Stimulated activated CD4-positive, alpha-beta T cell treated with anti-CD3 and anti-CD28 coated beads, TNF-alpha, amount 100 ng/mL, for 1 hour (primary cell): ENCODE measurements at places on chromosomes 4 and X.

DNA sequence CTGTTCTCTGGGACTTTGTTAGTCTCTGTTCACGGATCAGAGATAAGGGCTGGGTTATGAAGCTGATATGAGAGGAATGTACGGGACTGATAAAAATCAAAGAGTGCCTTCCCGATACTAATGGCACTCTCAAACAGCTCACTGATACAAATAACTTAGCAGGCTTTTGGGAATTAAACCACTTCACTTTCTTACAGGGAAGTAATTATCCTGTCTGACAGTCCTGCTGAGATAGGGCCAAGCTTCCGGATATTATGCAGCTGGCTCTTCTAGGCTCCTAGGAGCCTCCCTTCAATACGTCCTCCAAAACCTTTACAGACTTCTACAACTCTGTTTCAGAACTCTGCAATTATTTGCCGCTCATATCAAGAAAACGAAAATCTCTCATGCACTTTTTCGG, 418.0 kb downstream of the NLGN4X start:
- no peak for DNase-seq

DNA sequence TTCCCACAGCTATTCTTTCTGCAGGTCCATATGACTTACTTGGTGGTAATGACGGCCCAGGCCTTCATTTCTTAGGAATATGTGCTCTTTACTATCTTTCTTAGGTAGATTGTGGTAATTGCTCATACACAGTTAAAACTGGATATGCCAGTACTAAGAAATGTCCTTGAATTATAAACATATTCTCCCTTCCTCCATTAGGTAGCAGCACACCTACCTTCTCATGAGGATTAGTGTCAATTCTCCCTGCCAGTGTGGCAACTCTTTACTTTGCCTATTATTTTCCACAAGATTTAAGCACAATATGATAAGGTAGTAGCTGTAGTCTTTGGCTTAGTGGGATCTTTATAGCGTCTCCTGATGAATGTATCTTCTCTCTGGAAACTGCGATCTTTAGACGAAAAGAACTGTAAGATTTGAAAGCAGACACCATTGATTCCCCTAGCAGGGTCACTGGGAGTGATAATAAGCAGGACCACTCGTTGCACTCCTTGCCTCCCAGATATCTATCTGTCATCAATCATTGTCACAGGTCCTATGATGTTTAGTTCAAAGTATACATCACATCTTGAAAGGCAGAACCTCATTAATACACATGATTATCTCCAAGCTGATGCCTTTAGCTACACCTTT, 1240.7 kb downstream of the C4orf33 start:
- DNase-seq = no peak

DNA sequence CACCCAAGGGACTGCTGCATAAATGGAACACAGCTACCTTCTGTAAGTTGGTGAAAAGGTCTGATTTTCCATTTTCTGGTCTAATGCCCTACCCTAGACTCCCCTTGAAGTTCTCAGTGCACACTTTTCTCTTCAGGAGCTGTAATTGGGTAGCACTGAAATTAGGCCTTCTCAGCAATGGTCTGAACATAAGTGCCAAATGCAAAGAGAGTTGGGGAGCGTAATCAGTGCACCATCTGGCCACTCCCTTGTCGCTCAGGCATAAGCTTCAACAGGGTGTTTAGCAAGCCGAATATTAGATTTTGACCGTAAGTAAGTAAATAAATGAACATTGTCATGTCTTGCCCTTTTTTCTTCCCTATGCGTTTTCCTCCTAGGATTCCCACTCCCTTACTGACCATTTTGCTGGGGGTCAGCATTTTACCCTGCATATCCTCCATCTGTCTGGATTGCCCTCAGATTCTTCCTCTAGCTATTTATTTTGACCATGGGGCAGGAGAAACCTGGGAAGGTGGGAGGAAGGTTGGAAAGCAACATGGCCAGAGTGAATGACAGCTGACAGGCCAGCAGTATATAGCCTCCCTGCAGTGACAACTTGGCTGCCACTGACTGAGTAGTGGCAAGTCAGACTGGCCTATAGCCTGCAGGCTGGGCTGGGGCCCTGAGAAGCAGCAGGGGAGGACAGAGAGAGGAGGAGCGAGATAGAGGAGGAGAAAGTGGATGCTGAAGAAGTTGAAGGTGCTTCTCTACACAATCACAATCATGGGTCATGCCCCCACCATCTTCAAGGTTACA, 2.7 kb downstream of the NHSL2 start:
- no peak for DNase-seq

GRCh38 chr4:44927399-44928380, 201.3 kb upstream of the GNPDA2 start:
- DNase-seq = no peak

DNA sequence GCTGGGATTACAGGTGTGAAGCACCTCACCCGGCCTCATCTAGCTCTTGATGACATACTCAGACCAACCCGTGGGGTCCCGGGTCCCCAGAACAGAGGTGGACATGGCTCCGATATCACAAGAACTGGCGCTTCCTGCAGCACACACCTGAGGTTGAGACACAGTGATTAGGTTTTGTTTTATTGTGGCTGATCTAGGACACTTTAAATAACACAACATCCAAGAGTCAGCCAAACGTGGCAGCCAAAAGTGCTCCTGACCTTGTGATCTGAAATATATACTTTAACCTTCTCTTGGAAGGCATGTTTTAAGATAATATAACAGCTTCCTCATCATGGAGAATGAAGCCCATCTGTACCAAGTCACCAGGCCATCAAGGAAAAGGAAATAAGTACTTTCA, 198.9 kb downstream of the DHRSX start:
- DNase-seq = no peak

DNA sequence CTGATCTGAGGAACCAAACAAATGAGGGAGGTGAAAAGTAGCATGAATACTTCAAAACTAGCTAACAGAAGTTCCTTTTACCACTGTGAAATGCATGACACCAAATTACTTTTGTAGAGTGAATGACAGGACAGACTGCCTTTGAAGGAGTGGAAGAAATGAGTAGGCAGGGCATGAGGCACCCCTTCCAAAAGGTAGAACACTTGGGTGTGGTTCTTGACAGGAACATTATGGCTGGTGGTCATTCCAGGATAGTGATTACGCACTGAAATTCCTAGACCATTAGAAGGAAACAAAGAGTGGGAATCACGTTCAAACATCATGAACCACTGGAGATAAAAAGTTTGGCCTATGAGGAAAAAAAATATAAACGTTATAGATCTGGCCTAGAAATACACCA, 4.9 kb downstream of the HUWE1 start:
- no peak for DNase-seq

DNA sequence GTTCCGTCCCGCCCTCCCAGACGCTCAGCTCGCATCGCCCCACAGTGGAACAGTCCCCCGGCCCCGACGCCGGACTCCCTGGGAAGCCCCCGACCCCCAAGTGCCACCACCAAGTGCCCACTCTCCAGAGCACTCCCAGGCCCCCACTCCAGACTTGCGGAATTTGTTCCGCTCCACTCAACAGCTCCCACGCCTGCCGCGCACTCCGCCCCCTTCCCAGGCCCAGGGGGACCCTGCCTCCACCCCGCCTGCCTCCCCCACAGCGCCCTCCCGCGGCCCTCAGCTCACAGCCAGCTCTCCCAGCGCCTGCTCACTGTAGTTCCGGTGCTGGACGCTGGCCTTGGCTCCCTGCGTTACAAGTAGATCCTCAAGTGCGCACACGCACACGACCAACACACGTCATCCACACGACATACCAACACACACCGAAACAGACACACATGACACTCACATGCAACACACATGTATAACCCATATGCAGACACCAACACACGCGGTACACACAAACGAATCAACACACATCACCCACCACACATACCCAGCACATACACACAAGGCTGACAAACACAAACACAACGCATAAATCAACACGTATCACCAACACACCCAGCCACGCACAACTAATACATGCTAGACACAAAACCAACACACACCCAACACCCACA, 8.0 kb downstream of the MSX1 start:
- DNase-seq = no peak

DNA sequence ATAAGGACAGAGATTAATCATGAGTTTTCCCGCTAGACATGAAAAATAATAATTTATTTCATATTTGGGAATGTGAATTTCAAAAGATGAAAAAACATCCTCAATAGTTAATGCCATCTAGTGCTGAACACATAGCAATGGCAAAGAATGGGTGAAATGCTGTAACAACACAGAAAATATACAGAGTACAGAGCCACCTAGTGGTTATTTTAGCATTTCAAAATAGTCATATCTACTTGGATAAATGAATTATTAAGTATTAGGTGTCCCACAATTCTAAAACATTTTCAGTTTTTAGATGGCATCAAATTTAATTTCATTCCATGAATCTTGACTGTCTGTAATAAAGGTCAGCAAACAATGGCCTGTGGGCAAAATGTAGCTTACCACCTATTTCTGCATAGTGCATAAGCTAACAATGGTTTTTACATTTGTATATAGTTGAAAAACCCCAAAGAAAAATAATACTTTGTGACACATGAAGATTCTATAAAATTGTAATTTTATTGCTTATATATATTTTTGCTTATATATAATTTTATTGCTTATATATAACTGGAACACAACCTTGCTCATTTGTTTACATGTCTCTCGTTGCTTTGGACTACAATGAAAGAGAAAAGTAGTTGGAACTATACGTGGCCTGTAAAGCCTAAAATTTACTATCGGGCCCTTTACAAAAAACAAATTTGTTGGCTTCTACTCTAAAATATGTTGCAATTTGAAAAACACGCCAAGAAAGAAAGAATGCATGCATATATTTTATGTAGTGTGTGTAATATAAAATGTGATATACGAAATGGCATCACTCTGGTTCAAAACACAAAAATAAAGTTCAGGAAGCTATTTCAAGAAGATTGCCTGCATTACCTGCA, 99.1 kb upstream of the FAM47C start:
- DNase-seq = no peak

GRCh38 chr4:172707622-172708021, 461.0 kb upstream of the GALNT7 start:
- no peak for DNase-seq

- DNase-seq = no peak
These were observed 14.1 kb downstream of the DKC1 start for GRCh38 chrX:154776753-154777152.

- DNase-seq = no peak
These were observed 34.3 kb downstream of the ATP10D start for GRCh38 chr4:47519239-47519883.

DNA sequence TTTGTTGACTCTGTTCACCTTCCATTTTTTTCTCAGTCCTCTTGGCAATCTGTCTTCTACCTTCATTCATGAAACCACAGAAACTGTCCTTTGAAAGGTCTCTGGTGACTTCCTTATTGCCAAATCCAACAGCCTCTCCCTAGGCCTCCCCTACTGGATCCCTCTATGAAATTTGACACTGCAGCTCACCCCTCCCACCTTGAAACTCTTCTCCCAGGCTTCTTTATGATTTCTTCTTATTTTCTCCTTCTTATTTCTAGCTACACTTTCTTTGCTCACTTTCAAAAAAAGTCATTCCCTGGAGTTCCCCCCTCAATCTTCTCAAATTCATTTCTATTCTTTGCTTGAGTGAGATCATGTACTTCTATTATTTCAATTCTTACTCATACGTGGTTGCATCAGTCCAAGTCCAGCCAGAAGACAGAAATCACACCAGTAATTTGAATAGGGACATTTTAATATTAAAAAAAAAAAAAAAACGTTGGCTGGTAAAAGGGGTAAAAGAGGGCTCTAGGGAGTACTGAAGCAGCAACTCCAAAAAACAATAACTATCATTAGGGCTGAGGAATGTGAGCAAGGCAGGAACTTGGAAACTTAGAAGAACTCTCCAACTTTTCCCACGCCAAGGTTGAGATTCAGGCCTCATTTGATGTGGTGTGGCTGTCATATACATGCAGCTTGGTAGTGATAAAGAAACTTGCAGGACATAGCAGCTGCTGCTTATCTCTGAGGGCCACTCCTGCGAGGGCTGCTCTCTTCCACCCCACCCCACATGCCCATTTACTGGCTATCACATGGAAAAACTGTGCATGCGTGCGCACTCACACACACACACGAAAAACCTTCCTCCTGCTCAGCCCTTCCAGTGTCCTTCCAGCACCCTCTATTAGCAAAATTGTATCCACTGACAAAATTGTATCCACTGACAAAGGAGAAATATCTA, 169.8 kb upstream of the GALNT7 start:
- DNase-seq = no peak

DNA sequence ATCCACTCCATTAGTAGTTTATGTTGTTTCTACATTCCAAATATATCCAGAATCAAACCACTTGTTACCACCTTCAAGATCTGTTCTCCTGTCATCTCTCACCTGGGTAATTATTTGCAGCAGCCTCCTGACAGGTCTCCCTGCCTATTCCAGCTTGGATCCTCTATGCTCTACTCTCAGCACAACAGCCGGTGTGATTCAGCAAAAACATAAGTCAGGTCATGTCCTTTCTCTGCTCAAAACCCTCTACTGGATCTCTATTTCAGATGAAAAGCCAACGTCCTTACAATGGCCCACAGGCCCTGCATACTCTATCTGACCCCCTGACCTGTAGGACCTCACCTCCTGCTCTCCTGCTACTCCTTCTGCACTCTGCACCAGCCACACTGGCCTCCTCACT, 84.5 kb downstream of the NHSL2 start:
- DNase-seq = no peak

DNA sequence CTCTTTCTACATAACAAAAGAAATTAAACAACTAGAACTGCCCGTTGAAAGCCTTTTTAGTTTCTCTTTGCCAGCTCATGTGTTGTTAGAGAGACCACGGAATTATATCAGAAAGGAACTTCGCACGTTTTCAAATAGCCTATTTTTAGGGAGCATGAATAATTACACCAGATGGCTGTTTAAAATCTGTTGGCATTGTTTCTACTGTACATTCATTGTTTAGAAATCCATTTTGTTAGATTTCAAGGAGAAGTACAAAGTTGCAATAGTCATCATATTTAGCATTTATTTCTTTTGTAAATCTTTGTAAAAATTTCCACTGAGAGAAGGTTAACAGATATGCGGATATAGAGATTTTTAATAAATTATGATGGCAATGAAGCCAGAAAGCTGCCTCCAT, 403.0 kb upstream of the HS3ST1 start:
- DNase-seq = no peak

GRCh38 chrX:33968611-33969010, 163.5 kb downstream of the FAM47A start:
- no peak for DNase-seq

- no peak for DNase-seq
These were observed 305.6 kb upstream of the NR3C2 start for GRCh38 chr4:148747721-148748268.

DNA sequence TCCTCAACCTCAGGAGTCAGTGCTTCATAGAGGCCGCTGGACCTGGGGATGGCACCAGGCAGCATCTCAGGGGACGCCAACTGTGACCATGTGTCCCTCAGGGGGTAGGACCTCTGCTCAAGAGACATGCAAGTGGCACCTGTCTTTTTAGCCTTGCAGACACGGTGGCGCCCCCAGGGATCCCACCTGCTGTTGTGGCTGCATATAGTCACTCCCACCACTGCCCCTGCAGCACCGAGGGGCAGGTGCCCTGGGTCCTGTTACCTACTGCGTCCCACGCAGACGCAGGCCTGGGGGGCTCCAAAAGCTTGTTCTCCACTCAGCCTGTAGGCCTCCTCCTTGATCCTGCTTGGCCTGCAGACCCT, 2.5 kb downstream of the MYL5 start:
- no peak for DNase-seq
